ENCODE measurements at places on chromosomes 3 and 15.

DNA sequence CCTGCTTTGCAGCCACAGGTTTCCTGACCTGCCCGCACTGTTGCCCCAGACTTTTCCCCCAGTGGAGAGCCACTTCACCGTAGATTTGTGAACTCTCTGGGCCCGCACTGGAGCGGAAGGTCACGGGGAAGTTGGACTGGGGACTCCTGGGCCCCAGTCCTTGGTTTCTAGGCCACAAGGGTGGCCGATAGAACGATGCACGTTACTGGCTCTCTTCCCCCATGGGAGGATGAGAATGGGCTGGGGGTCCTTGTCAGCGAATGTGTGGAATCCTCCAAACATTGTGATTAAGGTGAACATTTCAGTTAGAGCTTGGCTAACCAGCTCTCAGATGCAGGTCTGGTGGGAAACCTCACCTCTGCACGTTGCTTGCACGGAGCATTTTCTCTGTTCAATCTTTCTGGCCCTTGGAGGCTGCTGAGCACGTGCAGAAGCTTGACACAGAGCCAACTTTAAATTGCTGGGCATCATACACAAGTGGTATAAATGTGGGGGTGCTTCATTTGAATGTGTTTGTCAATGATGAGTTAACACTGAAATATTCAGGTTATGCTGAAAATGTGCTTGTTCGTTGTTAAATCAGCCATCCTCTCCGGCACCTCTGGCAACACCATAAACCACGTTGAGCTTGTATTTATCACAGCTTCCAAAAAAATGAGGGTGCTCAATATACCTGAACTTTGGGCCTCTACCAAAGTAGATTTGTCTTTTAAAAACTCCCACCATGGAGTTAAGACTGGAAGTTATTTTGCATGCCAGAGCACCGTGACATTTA, 976 bp downstream of the DIS3L start:
- DNase-seq: peak; percentile 54

DNA sequence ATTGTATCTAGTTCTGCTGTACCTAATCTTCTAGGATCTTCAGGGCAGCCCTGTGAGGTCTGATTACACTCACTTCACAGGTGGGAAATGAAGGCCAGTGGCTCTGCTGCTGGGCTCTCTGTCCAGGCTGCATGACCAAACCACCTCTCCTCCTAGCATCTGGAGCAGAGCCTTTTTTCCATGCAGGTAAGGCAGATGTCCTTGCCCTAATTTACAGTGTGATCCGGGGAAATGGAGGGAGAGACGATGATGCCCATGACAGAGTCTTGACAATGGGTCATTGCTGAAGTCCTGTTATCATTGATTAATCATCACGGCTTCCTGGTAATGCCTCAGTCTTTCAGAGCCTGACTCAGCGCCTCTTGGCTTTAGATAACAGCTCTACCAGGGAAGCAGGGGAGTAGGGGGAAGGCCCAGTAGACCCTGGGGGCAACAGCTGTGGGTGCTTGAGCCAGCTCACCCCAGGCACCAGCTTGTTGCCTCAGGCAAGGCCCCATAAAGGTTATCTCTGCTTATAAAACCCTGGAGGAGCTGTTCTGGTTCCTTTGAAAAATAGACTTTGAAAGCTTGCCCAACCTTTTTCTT, 153.4 kb downstream of the GABRG3 start:
- no peak for DNase-seq

- no peak for DNase-seq
These were observed 14.9 kb upstream of the SLC27A2 start for GRCh38 chr15:50167110-50167509.

DNA sequence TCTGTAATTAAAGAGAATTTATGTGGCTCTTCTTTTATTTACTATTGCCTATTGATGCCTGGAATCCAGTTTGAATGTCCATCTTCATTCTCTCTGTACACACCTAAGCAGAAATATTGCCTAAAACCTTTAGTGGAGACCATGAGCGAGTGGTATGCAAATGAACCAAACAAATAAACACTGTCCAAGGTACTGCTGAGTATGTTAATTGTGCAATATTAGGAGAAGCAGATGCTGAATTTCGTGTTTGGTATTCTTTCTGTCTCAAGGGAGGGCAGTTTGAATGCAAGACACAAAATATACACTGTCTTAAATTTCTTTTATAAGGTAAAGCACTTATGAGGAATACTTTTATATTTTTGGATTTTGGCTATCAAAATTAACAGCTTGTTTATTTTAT, 440.9 kb downstream of the RBMS3 start:
- DNase-seq: no peak

DNA sequence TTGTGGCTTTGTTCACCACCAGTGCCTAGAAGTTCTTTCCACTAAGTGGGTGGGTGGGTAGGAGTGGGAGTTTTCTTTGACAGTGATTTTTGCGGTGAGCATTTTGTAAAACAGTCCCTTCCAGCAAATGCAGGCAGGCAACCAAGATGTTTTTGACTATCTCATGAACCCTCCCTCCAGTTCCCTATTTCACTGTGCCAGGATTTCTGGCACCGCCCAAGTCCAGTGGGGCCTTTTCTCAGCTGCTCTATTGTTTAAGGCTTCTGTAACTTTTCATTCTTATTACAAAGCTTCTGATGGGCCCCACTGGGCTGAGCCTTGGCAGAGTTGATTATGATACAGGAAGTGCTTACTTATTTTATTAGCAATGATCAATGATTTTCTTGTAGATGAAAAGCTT, 236.0 kb downstream of the EDEM1 start:
- no peak for DNase-seq

DNA sequence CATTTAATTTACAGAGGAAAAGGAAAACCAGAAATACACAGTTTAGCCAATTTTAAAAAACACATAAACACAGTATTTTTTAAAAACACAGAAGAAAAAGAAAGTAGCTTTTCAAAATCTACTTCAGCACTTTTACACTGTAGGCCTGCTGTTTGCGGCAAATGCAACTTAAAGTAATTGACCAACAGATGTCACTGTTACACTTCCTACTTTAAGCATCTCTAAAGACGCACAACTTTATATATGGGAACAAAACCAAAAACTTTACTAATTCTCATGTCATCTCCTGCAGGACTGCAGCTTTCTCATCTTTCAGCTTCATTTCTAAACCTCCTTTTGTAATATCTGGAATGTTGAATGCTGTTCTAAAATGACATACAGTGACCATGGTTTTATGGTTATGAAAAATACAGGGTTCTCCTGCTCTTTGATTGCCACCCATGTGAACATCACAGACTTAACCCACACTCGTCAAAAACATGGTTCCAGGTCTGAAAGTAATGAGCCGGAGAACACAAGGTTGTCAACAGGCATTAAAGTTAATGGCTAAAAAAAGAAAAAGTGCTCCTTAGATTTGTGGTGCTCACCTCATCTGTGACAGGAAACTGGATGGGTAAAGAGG, 107.9 kb downstream of the FMN1 start:
- peak; percentile 82 for DNase-seq

- DNase-seq: no peak
These were observed 68.8 kb upstream of the AKAP13 start for GRCh38 chr15:85311647-85312046.

GRCh38 chr3:160157321-160157720, 67.9 kb upstream of the C3orf80 start:
- DNase-seq: no peak

DNA sequence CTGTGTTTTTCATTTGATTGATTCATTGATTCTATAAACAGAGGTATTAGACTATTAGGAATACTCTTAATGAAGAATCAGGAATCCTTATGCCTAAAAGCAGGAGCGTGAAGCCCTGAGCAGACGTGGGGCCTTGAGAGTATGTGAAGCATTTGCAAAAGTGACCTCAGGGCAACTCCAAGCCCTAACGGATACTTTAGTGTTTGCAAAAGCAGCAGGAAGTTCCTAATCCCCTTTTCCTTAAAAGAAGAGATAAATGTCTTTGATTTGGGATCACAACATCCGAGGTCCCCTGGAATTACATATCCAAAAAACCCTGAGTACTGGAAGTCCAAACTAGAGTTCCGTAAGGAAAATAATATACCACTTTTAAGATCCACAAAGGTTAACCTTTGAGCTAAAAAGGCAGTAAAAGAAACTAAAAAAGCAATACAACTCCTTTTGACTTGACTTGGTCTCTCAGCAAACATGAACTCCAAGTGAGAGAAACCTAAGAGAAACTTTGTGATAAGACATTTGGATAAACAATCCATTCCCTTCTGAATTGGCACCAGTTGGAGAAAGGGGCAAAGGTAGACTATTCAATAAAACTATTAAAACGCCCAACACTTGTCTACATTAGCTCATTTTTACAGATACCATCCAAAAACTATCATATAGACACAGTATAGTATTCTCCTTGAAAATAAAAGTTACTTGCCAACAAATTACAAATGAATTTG, 27.4 kb downstream of the PRTG start:
- DNase-seq: no peak

DNA sequence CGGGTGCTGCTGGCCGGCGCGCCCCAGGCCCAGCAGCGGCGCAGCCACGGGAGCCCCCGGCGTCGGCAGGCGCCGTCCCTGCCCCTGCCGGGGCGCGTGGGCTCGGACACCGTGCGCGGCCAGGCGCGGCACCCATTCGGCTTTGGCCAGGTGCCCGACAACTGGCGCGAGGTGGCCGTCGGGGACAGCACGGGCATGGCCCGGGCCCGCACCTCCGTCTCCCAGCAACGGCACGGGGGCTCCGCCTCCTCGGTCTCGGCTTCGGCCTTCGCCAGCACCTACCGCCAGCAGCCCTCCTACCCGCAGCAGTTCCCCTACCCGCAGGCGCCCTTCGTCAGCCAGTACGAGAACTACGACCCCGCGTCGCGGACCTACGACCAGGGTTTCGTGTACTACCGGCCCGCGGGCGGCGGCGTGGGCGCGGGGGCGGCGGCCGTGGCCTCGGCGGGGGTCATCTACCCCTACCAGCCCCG, 777 bp downstream of the LOXL1 start:
- DNase-seq: no peak

- DNase-seq: no peak
These were observed 996 bp downstream of the HCN4 start for GRCh38 chr15:73367624-73368300.

- DNase-seq: no peak
These were observed 33.9 kb upstream of the HHATL start for GRCh38 chr3:42736531-42736930.

DNA sequence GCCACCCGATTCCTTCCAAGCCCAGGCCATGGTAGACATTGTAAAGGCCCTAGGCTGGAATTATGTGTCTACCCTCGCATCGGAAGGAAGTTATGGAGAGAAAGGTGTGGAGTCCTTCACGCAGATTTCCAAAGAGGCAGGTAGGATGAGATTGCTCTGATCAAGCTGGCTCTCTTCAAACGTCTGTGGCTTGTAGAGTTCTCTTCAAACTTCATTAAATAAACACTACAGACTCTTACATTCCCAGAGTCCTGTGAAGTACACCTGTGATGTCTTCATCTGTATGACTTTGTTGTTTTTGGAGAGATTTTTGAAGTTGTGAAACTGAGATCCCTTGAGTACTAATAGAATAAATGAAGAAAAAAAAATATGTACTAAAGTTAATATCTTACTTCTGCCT, 285.6 kb downstream of the GRM7 start:
- no peak for DNase-seq

DNA sequence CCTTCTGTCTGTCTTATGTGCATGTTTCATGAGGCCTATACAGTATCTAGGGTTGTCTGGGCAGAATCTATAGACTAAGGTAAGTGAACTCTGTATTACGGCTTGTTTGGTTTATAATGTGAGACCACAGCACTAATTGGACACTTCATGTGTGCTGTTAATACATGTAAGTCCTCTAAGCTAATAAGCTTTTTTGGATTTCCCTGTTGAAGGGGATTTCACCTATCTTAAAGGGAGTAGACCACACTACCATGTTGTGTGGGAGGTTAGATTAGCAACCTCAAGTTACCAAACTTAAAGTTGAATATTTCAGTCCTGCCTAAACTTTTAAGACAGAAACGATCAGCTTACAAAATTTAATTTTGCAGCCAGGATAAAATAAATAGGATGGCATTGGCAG, 189.8 kb upstream of the GOLIM4 start:
- no peak for DNase-seq

GRCh38 chr15:91302588-91303439, 202.8 kb downstream of the SV2B start:
- DNase-seq: peak; percentile 66

DNA sequence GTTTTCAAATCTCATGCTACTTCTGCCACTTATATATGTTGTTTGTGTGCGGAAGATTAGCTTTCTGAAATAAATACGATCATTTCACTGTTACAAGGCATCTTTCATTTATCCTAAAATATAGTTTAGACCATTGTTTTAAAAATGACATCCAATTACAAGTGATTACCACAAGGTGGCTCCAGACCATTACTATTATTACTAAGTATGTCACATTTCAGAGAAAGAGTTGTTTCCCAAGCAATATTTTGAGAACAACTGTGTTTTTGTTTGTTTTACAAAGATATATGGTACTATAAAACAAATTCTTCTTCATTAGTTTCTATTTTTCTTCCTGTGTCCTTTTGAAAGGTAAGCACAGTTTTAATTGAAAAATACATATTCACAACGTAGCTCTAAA, 136.0 kb upstream of the RAP2B start:
- peak; percentile 58 for DNase-seq

- peak; percentile 74 for DNase-seq
These were observed 25.7 kb downstream of the TMOD2 start for GRCh38 chr15:51776952-51777569.

DNA sequence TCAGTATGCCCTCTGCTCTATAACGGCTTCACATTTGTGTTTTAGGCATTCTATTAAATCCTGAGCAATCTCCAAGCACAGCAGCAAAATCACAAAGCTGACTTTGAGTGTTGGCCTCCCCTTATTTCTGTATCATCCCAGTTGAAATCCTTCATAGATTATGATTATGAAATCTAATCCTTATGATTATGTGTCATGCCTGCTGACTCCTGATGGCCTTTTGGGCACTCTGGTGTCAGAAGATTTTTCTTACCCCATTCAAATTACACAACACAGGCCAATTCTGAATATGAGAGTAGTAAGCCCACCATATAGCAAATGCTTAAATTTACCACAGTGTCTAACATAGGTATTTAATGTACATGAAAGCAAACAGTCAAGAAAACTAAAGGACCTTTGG, 34.3 kb downstream of the CDV3 start:
- no peak for DNase-seq

DNA sequence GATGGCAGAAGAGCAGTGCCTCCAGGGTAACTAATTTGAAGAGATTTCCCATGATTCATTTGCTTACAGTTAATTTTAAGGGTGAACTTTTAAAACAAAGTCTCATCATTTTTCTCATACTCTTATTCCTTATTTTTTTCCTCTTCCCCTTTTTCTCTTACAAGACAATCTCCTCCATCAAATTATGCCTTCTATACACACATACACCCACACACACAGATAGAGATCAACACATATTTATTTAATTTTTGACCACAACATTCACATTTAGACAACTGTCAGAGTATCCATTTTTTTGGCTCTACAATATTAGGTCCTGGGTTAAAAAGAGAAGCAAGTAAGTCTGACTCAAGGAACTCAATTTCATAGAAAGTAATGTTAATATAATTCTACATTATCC, 37.6 kb downstream of the AAGAB start:
- DNase-seq: no peak

GRCh38 chr15:48331796-48332641, 790 bp downstream of the DUT start:
- no peak for DNase-seq

- peak; percentile 96 for DNase-seq
These were observed 432 bp upstream of the LPP start for GRCh38 chr3:188153437-188154013.

All from astrocyte of the spinal cord (primary cell).